ENCODE measurements at places on chromosomes 4 and X.

- no peak for DNase-seq
Observed at GRCh38 chr4:89509708-89510281, 202.2 kb upstream of the GPRIN3 start.

GRCh38 chrX:12225107-12225506, 86.8 kb downstream of the FRMPD4 start:
- DNase-seq: no peak

GRCh38 chr4:53050361-53050774, 188.3 kb downstream of the RASL11B start:
- DNase-seq: no peak

DNA sequence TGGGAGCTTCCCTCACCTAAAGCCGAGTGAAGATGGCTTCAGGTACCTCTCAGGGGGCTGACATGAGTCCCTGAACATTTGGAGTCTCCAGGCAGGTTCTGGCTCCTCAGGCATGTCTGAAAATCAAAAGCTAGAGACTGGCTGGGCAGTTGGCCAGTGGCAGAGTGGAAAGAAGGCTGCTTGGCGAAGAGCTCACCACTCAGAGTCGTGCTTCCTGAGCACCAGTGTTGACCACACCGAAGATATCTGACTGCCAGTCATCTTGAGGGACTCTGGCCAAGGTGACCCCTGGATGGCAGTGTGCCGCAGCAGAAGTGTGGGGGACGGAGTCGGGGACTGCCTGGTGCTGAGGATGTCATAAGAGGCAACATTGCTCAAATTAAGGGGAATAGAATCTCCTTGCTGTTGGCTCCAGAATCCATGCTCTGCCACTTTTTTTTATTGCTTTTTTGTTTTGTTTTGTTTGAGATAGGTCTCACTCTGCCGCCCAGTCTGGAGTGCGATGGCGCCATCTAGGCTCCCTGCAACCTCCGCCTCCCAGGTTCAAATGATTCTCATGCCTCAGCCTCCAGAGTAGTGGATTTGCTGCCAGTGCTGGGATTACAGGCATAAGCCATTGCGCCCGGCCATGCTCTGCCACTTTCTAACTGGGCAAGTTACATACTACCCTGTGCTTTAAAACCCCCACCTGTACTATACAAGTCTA, 172.5 kb upstream of the GATB start:
- DNase-seq: no peak

- DNase-seq: no peak
Observed at GRCh38 chrX:47247206-47247998, 14.6 kb downstream of the USP11 start.

DNA sequence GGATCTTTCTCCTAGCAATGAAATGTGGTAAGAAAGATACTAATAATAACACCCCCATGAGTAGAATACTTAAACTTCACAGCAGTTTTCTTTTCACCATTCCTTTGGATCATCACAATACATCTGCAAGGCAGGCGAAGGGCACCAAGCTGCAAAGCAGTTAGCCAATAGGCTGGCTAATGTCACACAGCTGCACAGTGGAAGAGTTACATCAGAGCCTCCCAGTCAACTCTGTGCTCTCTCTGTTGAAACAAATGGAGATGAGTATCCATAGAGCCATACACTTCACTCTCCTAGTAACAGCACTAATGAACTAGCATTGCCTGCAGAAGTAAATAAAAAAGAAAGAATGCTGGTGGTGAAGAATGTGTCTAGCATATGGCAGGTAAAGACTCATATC, 139.0 kb downstream of the ATG4A start:
- no peak for DNase-seq

DNA sequence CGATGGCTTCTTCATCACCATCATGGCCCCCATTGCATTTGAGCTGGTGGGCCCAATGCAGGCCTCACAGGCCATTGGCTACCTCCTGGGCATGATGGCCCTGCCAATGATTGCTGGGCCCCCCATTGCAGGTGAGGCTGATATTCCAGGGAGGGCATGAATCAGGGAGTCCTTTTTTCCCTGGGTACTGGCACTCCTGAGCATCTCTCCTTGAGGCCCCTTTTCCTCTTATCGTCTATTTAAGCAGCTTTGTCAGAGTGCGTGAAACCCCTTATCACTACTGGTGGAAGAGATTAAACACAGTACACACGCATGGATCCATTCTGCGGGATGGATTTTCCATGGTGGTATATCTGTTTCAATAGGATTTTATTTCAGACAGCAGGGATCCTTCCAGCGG, 85.1 kb downstream of the RLIM start:
- DNase-seq: no peak

GRCh38 chr4:20487852-20488251, 212.4 kb upstream of the PACRGL start:
- DNase-seq: no peak

GRCh38 chrX:80667967-80668366, 141.7 kb downstream of the BRWD3 start:
- DNase-seq: no peak

DNA sequence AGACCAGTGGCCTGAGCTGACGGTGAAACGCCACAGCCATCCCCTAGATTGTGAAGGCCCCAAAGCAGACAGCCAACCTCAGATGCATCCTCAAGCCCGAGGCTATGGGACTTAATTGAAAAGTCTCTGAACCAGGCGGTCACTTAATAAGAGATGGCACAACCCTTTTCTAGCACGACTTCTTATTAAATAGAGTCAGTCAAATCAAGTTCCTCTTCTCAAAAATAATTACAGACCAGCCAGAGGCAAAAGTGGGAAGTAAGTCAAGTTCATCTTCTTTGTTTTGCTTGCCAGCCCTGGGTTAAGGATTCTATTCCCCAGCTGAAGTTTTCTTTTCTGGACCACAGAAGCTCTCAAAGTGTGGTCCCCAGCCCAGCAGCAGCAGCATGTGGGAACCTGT, 9.7 kb upstream of the SH3KBP1 start:
- DNase-seq: no peak

- no peak for DNase-seq
Observed at GRCh38 chr4:15035159-15035558, 32.9 kb downstream of the CPEB2 start.

- DNase-seq: no peak
Observed at GRCh38 chr4:13891544-13891939, 264.0 kb upstream of the BOD1L1 start.

DNA sequence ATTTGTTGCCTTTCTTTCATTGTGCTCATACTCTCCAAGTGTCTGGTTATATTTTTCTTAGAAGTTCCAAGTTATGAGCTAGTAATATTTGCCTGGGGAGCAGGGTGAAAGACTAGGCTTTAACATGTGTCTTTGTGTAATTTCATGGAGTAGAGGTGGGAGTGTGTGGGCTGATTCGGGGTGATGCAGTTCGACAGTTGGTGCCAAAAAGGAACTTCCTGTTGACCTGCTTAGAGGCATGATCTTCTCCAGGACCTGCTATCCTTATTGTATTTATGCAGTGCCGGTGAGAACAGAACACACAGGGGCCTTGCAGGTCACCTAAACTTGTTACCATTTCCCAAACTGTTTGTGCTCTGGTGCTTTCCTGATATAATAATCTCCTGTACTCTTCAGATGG, 21.2 kb downstream of the USP53 start:
- no peak for DNase-seq

GRCh38 chr4:72286185-72286584, 254.4 kb downstream of the NPFFR2 start:
- DNase-seq: no peak

DNA sequence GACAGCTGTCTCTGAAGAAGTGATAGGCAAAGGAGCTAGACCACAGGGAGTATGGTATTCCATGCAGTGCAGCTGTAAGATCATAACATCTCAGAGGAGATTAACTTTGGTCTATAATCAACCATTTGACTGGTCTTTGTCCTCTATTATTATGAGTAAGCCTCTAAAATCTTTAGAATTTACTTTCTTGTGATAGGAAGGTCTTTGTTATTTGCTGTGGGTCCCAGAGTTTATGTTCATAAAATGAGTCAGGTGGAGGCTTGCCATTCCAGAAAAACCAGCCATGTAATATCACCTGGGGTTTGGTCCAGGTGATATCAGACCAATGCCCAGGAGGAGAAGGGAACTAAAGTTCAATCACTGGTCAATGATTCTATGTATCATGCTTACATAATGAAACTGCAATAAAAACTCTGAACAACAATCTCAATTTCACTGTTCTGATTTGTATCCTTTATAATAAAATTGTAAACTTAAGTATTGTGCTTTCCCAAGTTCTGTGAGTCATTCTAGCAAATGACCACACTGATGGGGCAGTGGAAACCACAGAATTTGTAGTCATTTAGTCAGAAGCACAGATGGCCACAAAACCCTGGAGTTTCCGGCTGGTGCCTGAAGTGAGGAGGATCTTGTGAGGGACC, 239.6 kb upstream of the TRAM1L1 start:
- no peak for DNase-seq

GRCh38 chr4:174009686-174010451, 273.6 kb downstream of the FBXO8 start:
- no peak for DNase-seq

DNA sequence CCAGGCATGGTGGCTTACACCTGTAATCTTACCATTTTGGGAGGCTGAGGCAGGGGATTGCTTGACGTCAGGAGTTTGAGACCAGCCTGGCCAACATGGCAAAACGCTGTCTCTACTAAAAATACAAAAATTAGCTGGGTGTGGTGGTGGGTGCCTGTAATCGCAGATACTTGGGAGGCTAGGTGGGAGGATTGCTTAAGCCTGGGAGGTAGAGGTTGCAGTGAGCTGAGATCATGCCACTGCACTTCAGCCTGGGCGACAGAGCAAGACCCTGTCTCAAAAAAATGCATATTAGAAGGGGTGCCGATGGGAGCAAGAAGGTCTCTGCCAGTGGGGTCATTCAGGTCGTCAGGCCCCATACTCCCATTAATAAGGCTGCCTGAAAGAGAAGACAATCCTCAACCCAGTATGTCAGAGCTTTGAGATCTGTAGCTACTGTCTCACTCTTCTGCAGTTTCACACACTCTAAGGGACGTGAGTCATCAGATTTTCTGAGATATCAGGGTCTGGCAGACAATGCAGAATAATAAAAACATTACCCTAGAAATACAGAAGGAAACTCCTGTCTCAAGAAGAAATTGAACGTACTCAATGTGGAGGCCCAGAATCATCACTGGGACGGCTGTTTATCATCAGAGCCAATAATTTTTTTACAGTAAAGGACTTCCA, 176.7 kb upstream of the FAT1 start:
- no peak for DNase-seq

DNA sequence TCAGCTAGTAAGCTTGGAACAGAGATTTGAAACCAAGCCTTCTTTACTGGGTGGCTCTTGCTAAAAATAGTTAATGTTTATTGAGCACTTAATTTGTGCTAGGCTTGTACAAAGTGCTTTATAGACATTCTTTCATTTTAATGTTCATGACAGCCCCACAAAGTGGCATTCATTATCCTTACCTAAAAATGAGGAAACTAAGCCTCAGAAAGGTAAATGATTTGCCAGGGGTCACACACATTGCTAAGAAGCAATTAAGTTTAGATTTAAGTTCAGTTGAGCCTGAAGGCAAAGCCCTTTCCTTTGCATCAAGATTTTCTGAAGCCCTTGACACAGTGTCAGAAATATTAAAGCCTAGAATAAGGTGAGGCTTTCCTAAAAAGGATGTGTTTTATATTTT, 327.5 kb upstream of the FGF13 start:
- DNase-seq: no peak

GRCh38 chr4:108635070-108635655, 14.8 kb downstream of the RPL34 start:
- no peak for DNase-seq

GRCh38 chr4:83019794-83020494, 9.3 kb upstream of the LIN54 start:
- DNase-seq: no peak

- no peak for DNase-seq
Observed at GRCh38 chr4:180363815-180364214, 1879.4 kb upstream of the TENM3 start.

DNA sequence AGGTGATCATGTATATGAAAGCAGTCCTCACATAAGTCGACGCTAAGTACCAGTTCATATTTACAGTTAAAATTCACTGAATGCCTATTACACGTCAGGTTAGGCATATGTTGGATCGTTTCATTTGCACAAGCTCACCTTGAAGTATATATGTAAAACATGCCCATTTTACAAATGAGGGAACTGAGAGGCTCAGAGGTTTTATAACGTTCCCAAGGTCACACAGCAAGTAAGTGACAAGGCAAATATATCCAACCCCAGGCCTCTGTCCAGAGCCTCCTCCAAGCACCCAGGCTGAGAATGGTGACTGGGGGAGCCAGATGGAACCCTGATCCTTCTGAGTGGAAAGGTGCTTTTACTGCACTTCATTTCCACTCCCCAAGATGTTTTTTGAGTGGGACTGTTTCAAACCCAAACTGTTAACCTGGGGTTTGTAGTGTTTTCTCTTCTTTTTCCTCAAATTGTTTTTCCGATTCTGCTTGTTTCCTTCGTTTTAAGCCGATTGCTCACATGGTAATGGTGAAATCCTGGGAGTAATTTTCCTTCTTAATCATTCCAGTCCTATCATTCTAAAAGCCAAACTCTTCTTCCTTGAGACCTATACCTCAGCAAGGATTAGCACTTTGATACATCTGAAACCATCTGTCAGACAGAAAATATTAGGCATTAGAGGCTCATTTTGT, 791 bp downstream of the SMIM20 start:
- no peak for DNase-seq

- no peak for DNase-seq
Observed at GRCh38 chrX:29890004-29890403, 325.4 kb upstream of the MAGEB2 start.

DNA sequence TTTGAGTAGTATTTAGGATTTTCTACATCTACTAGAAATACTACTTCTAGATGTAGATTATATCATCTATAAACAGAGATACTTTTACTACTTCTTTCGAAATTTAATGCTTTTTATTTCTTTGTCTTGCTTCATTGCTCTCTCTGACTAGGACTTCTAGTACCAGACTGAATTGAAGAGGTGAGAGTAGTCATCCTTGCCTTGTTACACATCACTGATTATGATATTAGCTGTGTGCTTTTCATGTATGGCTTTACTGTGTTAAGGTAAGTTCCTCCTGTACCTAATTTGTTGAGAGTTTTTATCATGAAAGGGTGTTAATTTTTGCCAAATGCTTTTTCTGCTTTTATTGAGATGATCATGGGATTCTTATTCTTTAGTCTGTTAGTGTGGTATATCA, 19.6 kb upstream of the IL2 start:
- DNase-seq: no peak

- DNase-seq: no peak
Observed at GRCh38 chr4:80198441-80198837, 1.1 kb downstream of the PRDM8 start.

GRCh38 chr4:103892586-103892985, 172.8 kb upstream of the TACR3 start:
- DNase-seq: no peak
